ENCODE measurements at places on chromosomes 7 and 10. TPM values are rescaled to one million over a fixed set of nuclear protein-coding genes. Genes with fewer than 3 reads are reported as not detected.

HTRA1 gene
- total RNA-seq = 123 TPM

CCDC3 gene
- 114 TPM for total RNA-seq

PDE1C gene
- 23.3 TPM for total RNA-seq

GPR141 gene
- 1.8 TPM for total RNA-seq

MSMB gene
- total RNA-seq = not detected

ATRNL1 gene
- total RNA-seq = 5.6 TPM

CFAP43 gene
- total RNA-seq = 0.98 TPM

ITPRID1 gene
- total RNA-seq = not detected

AZGP1 gene
- total RNA-seq = 120 TPM

PRTFDC1 gene
- 4.7 TPM for total RNA-seq

OLAH gene
- 2.1 TPM for total RNA-seq

INSYN2A gene
- total RNA-seq = not detected

BHLHA15 gene
- total RNA-seq = not detected

FAM131B gene
- total RNA-seq = 2.6 TPM

ADCYAP1R1 gene
- total RNA-seq = 9.1 TPM

SPDYE8 gene
- not detected for total RNA-seq

PTPRE gene
- 53.0 TPM for total RNA-seq

NUTM2A gene
- total RNA-seq = 0.89 TPM

GRM3 gene
- not detected for total RNA-seq

CARD11 gene
- total RNA-seq = 3.9 TPM

BPGM gene
- 28.2 TPM for total RNA-seq

DGKI gene
- 2.3 TPM for total RNA-seq

ZNF467 gene
- total RNA-seq = 10.1 TPM

TUBAL3 gene
- total RNA-seq = 0.18 TPM

FAM13C gene
- 25.0 TPM for total RNA-seq

PPP1R17 gene
- total RNA-seq = not detected

GIMAP5 gene
- 18.4 TPM for total RNA-seq

All from sciatic nerve (tissue), 2 donors.